ENCODE measurements at places on chromosomes 1 and 21.

GRCh38 chr1:54500107-54500431, 48.0 kb upstream of the ACOT11 start:
- DNase-seq: no peak

GRCh38 chr1:31336687-31337467, 36.0 kb downstream of the FABP3 start:
- no peak for DNase-seq

DNA sequence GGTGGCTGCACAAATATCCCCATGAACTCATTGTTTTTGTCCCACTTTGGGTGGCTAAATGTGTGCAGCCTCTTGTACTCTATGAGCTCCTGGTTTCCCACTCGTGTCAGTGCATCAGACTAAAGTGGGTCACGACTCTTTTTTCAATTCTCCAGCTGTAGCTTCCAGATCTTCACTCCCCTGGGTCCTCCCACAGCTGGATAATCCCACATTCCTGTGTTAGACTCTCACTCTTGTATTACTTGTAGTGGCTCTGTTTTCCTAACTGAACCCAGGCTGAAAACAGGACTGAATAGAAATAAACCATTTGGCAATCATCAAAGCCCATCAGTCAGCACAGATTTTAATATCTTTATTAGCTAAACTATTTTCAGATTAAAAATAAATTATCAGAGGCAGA, 60.4 kb downstream of the UBE2U start:
- DNase-seq: no peak

DNA sequence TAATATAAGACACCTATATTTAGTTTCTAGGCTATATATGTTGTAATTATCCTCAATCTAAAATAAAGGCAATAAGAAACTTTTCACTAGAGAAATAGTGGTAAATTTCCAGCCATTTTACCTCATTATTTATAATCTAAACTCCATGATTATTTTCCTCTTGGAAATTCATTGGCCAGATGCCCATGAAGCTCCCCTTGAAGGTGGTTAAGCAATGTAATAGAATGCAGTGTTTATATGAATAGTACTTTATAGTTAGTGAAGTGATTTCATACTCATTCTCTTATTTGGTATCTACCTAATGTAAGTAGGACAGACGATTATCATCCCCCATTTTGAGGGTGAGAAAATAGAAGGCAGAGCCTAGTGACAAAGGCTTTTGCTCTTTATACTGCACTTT, 26.5 kb downstream of the NFYC start:
- DNase-seq: no peak

DNA sequence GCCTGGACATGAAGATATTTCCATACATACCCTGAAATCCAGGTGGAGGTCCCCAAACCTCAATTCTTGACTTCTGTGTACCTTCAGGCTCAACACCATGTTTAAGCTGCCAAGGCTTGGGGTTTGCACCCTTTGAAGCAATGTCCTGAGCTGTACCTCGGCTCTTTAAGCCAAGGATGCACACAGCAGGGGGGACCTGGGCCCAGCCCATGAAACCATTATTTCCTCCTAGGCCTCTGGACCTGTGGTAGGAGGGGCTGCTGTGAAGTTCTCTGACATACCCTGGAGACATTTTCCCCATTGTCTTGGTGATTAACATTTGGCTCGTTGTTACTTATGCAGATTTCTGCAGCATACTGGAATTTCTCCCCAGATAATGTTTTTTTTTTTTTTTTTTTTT, 184.3 kb upstream of the RGS18 start:
- no peak for DNase-seq

DNA sequence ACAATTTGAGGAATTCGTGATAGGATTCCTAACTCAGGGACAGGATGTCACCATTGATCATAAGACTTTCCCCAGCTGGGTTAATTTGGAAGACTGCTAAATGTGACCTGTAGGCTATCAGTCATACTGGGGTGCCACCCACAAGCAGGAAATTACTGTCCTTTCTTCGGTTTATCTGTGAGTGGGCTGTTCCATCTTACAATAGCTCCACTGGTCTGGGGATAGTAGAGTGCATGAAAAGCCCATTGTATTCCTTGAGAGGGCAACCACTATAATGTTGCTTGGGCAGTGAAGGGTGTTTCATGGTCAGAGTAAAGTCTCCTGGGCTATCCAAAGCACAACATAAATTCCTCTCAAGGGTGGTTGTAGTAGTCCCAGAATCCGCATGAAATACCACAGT, 1523.0 kb upstream of the B3GALT2 start:
- peak; percentile 8 for DNase-seq

- peak; percentile 74 for DNase-seq
These were observed 213.4 kb downstream of the APP start for GRCh38 chr21:25956993-25957714.

GRCh38 chr1:30263888-30264671, 459.3 kb downstream of the MATN1 start:
- no peak for DNase-seq

GRCh38 chr1:65170511-65171142, 22.6 kb downstream of the AK4 start:
- DNase-seq: no peak

GRCh38 chr1:181391301-181391900, 91.9 kb upstream of the CACNA1E start:
- DNase-seq: no peak

DNA sequence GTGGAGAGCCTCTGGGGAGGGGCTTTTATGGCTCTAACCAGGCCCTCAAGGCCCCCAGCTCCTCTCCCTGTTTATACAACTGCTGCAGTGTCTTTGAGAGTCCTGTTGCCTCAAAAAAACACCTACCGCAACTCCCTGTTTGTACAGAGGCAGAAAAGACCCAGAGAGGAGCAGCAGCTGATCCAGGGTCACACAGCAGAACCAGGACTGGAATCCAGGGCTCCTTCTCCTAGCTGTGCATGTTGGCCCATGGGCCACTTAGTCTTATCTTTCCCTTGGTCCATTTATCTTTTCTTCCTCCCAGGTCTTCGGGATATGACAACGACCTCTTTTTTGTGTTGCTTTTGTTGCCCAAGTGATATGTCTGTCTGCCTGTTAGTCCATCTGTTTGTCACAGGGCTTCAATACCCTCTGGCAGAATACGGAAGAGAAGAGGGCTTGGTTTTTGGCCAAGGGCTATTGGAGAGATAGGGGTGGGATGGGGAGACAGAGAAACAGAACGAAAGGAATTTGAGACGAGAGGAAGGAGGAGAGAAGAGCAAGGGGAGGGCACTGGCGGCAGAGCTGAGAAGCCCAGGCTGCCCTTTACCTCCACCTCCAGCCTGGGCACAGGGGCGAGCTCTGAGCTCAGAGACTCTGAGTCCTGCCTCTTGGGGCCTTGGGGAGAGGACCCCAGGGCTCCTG, 33.5 kb upstream of the WASF2 start:
- DNase-seq: no peak

- DNase-seq: no peak
These were observed 1066.2 kb downstream of the TTLL7 start for GRCh38 chr1:82932727-82933126.

GRCh38 chr1:189751311-189751710, 726.4 kb downstream of the BRINP3 start:
- no peak for DNase-seq

DNA sequence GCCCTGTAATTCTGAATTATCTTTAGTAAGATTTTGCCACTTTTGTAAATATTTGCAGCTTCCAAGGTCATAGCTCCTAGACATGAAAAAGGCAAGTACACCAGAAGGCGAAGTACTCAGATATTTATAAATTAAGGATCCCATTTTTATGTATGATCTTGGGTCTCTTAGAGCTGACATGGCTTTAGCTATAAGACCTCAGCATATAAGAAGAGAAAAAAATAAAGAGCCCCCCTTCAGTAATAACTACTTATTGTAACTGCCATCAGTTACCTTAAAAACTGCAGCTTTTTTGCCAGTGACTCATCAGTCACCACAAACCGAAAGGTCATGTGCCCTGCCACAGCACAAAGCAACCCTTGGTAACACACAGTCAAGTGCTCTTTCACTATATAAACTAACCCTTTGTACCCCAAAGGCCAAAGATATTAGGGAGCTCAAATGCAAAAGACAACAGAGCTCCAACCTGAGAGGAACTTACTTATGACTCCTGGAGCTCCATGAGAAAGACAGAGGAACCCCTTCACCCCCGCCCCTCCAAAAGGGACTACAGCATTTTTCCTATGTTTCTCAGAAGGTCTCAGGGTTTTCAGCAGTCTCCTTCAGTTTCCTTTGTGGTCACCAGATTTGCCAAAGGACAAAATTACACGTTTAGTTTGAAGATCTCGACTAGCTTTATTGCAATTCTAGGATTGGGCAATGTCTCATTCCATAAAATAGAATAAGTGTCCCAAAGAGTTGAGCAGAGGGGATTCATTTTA, 219.8 kb upstream of the DUSP10 start:
- DNase-seq: peak; percentile 92

- DNase-seq: no peak
These were observed 35.2 kb downstream of the MAP3K21 start for GRCh38 chr1:233362743-233363142.

- no peak for DNase-seq
These were observed 87.0 kb downstream of the TNR start for GRCh38 chr1:175656416-175656815.

GRCh38 chr1:52590266-52590665, 11.9 kb upstream of the GPX7 start:
- DNase-seq: no peak

GRCh38 chr1:3746830-3747521, 5.3 kb upstream of the CCDC27 start:
- no peak for DNase-seq

DNA sequence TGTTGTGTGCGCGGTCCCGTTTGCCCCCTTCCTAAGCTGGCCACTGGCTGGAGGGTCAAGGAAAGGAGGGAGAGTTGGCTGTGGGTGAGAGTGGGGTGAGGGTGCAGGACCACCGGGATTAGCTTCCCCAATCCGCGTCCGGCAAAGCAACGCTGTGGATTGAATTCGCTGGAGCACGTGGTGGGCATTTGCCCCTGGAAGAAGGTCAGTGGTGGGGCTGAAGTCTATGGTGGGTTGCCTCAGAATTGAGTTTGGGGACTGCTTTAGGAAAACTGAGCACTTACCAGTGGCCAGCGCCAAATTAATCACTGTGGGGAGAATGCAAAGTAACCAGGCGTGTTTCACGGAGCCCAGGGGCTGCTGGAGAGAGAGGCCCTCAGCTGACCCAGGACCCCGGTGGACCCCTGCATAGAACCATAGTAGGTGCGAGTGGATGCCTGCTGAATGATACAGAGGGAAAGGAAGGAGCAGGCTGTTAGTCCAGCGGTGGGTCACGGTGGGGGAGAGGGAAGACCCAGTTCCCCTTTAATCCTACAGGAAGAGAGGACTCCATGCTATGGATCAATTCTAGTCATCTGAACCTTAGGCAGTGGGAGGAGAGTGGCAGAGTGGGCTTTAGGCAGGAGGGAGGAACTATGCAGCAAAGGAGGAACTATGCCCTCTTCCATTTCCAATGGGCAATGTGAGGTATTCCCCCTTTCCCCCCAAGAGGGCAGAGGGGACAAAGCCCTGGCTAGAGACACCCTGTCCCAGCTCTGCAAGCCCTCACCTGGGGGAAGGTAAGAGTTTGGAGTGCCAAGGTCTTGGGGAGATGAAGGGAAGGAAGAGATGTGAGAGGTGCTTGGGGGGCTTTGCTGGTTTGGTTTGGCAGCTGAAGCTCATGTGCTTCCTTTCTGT, 1.2 kb downstream of the TNFRSF8 start:
- no peak for DNase-seq

DNA sequence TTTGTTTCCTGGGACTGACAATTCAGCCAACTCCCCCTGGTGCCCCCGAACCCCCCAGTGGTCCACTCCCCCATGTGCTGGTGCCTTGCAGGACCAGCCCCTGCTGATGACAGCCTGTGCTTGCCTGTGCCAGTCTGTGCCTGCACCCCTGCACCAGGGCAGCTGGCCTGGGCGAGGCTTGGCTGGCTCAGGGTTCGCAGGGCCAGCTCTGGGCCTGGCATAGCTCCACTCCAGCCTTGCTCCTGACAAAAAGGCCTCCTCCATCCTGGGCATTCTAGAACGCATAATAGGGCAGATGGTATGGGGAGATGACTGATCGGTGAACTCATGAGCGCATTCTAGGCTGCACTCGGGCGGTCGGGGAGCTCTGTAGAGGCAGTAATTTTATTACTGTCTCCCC, 5.4 kb downstream of the CNTN2 start:
- DNase-seq: no peak

DNA sequence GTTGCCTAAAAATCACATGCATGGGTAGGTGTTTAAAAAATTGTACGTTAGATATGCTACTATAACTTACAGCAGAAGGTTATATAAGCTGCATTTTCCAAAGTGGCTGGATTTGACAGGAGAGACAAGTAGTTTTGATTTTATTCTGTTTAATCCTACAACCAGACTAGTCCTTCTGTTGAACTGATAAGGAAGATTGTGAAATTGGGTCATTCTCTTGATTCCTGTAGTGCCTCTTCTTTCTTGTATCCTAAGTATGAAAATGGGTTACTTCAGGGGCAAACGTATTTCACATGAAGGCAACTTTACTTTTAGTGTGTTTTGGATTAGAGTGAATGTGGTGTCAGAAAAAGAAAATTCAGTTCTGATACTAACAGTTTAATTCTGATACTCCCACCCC, 19.0 kb downstream of the CDC42 start:
- DNase-seq: no peak

- peak; percentile 59 for DNase-seq
These were observed 33.1 kb downstream of the LTN1 start for GRCh38 chr21:28959367-28960099.

- DNase-seq: no peak
These were observed 343.9 kb upstream of the AJAP1 start for GRCh38 chr1:4310396-4310923.

DNA sequence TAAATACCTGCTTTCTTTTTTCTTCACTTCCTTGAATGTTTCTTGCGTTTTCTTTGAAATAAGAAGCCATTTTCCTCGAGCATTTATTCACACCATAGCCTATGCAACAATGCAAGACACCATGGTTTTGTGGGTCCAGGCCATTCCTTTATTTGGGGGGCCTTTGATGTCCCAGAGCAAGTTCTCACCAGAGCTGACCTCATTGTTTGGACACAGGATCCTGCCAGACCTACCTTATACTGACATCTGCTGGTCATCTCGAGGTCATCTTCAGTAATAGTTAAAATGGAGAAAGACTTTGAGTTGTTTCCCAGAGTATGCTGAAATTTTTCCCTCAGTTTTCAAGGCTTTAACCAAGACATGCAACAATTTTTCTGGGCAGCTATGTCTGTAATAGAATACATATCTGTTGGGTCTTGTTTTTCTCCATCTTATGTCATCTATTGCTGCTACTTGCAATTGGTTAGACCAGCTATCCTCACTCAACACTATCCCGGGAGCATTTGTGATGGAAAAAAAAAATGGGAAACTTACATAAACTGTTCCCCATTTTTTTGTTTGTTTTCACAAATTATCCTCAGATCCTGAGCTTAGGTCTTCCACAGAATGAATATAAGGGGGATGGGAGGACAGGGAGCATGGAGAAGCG, 34.0 kb upstream of the BACE2 start:
- DNase-seq: peak; percentile 13

- DNase-seq: peak; percentile 39
These were observed 97.3 kb downstream of the MAP3K21 start for GRCh38 chr1:233424779-233425178.

GRCh38 chr1:226304291-226304955, 4.5 kb downstream of the LIN9 start:
- no peak for DNase-seq
